Right lobe of liver (tissue), 6 donors: ENCODE measurements at places on chromosomes 12 and 14.

DNA sequence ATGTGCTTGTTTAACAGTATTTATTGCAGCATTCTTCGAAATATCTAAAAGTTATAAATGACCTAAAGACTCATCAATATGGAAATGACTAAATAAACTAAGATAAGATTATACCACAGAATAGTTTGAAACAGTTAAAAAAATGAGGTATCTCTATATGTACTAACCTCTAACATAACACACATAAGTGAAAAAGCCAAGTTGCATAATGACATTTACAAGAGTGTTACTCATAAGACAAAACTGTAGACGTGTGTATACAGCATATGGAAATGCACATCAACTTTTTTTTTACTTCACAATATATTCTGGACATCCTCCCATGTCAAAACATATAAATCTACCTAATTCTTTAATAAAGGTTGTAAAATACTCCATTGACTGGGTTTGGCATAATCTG, 22.8 kb downstream of the CPM start:
- DNase-seq: no peak
- peaks cover 2% of the 10 kb centered on the region for H3K4me1 ChIP-seq
- H3K4me3 ChIP-seq: no peak overlapping the region

- DNase-seq: no peak
- H3K4me1 ChIP-seq: peaks cover 22% of the 10 kb centered on the region
- H3K27me3 ChIP-seq: no peaks in the 10 kb centered on the region
- no peak overlapping the region for H3K27ac ChIP-seq
Measured at GRCh38 chr12:19244312-19244711, 114.8 kb downstream of the PLEKHA5 start.

DNA sequence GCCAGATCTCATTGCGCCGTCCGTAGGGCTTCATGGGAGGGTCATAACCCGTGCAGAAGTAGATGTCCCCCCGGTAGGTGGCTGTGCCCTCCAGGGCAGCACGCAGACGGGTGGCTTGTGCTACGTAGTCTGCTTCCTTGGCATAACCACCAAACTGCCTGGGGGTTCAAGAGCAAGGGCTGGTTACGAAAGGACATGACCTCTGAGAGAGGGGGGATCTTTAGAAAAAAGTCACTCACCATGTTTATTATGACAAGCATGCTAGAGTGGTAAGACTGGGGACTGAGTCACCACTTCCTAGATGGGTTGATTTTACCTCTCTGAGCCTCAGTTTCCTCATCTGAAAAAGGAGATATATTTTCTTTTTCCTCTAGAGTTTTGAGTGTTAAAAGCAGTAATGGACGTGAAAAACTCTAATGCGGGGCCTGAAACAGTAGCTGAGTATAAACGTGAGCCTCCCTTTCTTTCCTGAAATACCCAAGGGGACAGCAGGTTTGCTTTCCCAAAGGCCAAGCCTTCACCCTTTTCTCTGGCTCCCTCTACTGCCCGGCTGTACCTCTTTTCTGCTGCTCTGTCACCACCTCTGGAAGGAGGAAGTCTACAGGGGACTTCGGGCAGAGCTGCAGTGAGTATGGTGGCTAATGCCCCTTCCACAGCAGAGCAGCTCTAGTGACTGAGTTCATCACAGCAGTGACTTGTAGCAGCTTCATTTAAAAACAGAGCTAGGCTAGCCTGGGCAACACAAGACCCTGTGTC, 23.5 kb upstream of the GPRC5D start:
- no peaks in the 10 kb centered on the region for H3K27me3 ChIP-seq
- peaks cover 11% of the 10 kb centered on the region for H3K36me3 ChIP-seq
- H3K4me1 ChIP-seq: no peaks in the 10 kb centered on the region
- H3K27ac ChIP-seq: no peak overlapping the region

DNA sequence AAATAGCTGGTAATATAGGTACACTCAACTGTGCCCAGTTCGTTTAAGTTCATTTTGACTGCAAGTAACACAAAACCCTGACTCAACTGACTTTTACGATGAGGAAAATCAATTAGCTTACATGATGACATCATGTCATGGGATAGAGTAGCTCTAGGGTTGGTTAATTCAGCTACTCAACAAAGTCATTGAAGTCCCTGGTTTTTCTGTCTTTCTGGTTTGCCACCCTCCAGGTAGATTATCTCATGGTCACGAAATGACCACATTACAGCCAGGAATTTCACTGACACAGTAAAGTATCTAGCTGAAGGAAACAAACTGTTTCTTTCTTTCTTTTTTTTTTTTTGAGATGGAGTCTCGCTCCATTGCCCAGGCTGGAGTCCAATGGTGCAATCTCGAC, 68.5 kb upstream of the FUT8 start:
- no peaks in the 10 kb centered on the region for H3K36me3 ChIP-seq
- no peaks in the 10 kb centered on the region for H3K4me1 ChIP-seq
- DNase-seq: no peak
- no peaks in the 10 kb centered on the region for H3K27me3 ChIP-seq

GRCh38 chr12:20404576-20405346, 36.4 kb downstream of the PDE3A start:
- no peaks in the 10 kb centered on the region for H3K4me1 ChIP-seq

DNA sequence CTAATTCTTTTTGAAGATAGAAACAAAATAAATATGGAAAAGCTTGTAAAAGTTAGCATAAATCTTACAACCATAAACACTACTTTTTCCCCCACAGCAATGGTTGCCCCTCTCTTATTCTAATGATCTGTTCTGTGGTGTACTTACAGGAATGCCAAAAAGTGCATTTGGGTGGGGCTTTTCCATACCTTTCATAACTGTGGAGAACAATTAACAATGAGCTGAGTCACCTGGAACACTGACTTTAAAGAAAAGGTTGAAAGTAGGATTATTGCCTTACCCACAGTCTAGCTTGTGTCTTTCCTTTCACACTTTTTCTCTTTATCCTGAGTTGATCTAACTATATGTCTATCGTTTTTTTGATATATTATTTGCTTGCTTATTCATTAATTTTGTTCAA, 86.9 kb downstream of the TPH2 start:
- no peaks in the 10 kb centered on the region for H3K27me3 ChIP-seq

GRCh38 chr12:130838284-130838950, 633 bp downstream of the STX2 start:
- no peaks in the 10 kb centered on the region for H3K36me3 ChIP-seq
- H3K27me3 ChIP-seq: no peaks in the 10 kb centered on the region
- no peaks in the 10 kb centered on the region for H3K4me1 ChIP-seq
- peak; percentile 72 for DNase-seq
- peak overlapping the region; percentile 82 for H3K27ac ChIP-seq

- H3K4me1 ChIP-seq: no peaks in the 10 kb centered on the region
- H3K4me3 ChIP-seq: no peak overlapping the region
- H3K36me3 ChIP-seq: peaks cover 62% of the 10 kb centered on the region
Measured at GRCh38 chr12:115983226-115983798, 294.2 kb downstream of the MED13L start.

- H3K4me1 ChIP-seq: peaks cover 34% of the 10 kb centered on the region
- H3K27ac ChIP-seq: peak overlapping the region; percentile 98
- H3K27me3 ChIP-seq: no peaks in the 10 kb centered on the region
Measured at GRCh38 chr14:77043984-77044485, 15.5 kb upstream of the IRF2BPL start.

DNA sequence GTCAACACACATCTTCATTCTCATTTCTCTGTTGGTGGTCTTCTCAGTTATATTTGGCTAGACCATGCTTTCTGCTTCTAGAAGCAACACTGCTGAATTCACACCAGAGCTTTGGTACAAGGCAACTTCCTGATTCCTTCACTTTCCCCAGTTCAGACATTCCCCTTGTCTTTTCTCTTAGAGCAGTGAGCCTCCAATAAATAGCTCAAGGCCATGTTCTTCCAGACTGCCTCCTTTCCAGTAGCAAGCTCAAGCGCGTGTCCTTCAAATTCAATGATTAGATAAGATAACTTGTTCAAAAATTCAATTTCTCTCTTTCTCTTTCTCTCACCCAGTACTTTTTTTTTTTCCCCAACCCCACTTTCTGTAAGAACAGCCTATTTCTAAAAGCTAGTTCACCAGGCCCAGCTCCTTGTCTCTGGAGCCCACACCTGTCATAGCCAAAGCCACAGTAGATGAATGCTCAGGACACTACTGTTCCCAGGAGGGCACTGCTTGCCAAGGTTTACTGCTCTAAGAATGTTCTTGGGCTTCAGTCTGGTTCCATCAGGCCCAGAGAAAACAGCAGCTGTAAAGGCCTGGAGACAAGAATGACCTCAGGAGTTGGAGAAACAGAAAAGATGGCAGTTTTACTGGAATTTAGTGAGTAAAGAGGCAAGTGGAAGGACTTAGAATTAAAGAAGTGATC, 17.7 kb downstream of the TBK1 start:
- H3K4me3 ChIP-seq: no peak overlapping the region
- H3K27me3 ChIP-seq: no peaks in the 10 kb centered on the region
- no peak overlapping the region for H3K27ac ChIP-seq
- DNase-seq: no peak
- peaks cover 26% of the 10 kb centered on the region for H3K36me3 ChIP-seq

DNA sequence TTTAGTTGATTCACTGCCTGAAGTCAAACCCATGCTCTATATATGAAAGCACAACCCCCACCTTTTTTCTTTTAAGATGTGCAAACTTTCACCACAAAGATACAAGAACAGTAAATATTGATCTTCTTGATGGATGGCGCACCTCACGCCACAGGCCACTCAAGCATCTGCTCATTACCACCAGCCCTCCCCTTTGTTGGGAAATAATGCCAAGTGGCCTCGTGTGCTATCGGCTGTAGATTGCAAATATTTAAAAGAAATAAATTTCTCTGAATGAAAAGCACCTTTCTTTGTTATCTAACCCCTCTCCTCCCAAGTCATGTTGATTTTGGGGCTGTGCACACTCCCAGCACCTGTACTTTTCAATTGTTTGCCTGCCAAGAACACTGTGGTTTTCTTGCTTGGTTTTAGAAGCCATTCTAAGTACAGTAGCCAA, 122.7 kb downstream of the C12orf42 start:
- no peak overlapping the region for H3K4me3 ChIP-seq
- H3K27ac ChIP-seq: no peak overlapping the region
- no peak for DNase-seq
- H3K4me1 ChIP-seq: no peaks in the 10 kb centered on the region

DNA sequence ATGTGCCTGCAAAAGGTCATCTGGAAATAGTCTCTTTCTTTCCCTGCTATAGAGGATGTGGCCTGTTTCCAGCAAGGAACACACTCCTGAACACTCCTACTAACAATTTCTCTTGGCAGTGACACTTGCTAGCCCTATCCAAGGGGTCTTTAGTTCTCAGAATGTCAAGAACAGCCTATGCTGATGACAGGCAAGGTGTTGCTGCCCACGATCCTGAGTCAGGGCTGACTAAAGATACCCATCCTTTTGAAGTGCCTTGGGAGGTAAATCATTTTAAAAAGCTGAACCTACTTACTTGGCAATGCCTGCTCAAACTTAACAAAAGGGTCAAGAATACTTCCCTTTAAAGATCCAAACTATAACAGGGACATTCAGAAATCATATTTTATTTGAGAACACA, 1146.4 kb downstream of the VRK1 start:
- no peaks in the 10 kb centered on the region for H3K4me1 ChIP-seq
- no peaks in the 10 kb centered on the region for H3K27me3 ChIP-seq
- no peaks in the 10 kb centered on the region for H3K36me3 ChIP-seq
- H3K4me3 ChIP-seq: no peak overlapping the region
- H3K27ac ChIP-seq: no peak overlapping the region

GRCh38 chr14:20811986-20812975, 9.6 kb upstream of the RNASE1 start:
- no peak overlapping the region for H3K4me3 ChIP-seq
- H3K27me3 ChIP-seq: no peaks in the 10 kb centered on the region
- peaks cover 9% of the 10 kb centered on the region for H3K4me1 ChIP-seq

GRCh38 chr14:55688566-55688965, 108.6 kb downstream of the KTN1 start:
- peaks cover 6% of the 10 kb centered on the region for H3K36me3 ChIP-seq
- no peaks in the 10 kb centered on the region for H3K4me1 ChIP-seq
- H3K27me3 ChIP-seq: no peaks in the 10 kb centered on the region
- H3K27ac ChIP-seq: no peak overlapping the region
- DNase-seq: no peak

DNA sequence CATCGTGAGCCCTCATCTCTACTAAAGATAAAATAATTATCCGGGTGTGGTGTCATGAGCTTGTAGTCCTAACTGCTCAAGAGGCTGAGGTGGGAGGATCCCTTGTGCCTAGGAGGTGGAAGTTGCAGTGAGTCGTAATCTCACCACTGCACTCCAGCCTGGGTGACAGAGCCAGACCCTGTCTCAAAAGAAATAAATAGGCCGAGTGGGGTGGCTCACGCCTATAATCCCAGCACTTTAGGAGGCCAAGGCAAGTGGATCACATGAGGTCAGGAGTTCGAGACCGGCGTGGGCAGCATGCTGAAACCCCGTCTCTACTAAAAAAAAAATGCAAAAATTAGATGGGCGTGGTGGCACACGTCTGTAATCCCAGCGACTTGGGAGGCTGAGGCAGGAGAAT, 70.9 kb downstream of the RESF1 start:
- H3K4me3 ChIP-seq: no peak overlapping the region
- no peaks in the 10 kb centered on the region for H3K27me3 ChIP-seq
- H3K36me3 ChIP-seq: no peaks in the 10 kb centered on the region
- DNase-seq: no peak
- no peak overlapping the region for H3K27ac ChIP-seq

- H3K36me3 ChIP-seq: no peaks in the 10 kb centered on the region
- no peak overlapping the region for H3K27ac ChIP-seq
- no peak overlapping the region for H3K4me3 ChIP-seq
- no peak for DNase-seq
- no peaks in the 10 kb centered on the region for H3K27me3 ChIP-seq
- H3K4me1 ChIP-seq: no peaks in the 10 kb centered on the region
Measured at GRCh38 chr14:47427629-47428028, 247.8 kb downstream of the MDGA2 start.

DNA sequence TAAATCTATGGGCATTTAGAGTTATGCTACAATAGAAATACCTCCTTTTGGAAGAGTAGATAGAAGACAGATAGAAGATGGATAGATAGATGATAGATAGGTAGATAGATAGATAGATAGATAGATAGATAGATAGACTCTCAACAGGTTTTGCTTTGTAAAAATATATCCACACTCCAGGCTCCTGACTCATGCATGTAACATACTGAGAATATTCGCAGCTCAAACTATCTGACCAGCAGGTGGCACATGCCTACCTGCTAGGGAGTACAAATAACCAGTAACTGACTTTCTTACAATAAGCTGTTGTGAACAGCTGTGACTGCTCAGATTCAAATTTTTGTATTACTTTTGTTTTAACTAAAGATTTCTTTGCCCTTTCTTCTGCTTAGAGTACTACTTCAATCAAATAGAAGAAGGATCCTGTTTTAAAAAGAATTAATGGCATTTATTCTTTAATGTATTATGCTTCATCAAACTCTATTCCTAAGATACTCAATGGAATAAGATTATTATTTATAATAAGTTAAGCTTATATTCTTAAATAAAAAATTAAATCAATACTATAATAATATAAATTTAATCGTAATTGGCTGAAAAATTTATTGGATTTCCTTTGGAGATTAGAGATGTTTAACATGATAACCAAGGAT, 15.8 kb upstream of the CPNE8 start:
- no peaks in the 10 kb centered on the region for H3K27me3 ChIP-seq
- H3K4me3 ChIP-seq: no peak overlapping the region
- H3K27ac ChIP-seq: no peak overlapping the region
